Glutamatergic neuron (in vitro differentiated cells): ENCODE measurements at places on chromosomes 5 and 9. TPM values are rescaled to one million over a fixed set of nuclear protein-coding genes. Genes with fewer than 3 reads are reported as not detected.

CYSRT1 gene
- 2.1 TPM for total RNA-seq

GRCh38 chr5:107342371-107342770 is 328.4 kb downstream of the EFNA5 start:
- no peak for DNase-seq

DNA sequence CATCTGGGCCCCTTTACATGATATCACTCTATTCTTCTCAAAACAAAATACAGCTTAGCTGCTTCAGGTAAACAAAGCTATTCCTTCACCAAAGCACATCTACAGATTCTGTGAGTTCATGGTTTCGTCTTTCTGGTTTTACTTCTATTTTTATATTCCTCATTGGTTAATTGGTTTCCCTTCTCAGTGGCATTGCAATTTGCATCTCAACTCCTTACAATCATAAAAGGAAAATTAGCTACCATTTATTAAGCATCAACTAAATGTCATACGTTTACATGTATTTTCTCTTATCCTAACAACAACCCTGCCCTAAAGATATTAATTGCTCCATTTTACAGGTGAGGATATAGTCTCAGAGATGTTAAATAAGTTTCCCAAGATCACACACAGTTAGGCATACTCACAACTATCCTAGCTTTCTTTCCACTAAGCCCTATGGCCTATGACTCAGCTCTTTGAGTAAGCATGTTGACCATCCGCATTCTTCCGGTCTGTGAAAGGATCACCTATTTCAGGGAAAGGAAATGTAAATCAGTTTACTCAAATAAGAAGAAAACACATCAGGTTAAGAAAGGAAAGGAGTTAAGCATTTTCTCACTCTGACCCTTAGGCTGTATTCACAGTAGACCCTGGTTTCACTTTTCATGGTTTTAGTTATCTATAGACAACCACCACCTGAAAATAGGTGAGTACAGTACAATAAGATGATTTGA is 146.1 kb downstream of the CAAP1 start:
- no peak for DNase-seq

GRCh38 chr9:109653470-109653869 is 126.5 kb upstream of the PALM2AKAP2 start:
- DNase-seq, result no peak

DNA sequence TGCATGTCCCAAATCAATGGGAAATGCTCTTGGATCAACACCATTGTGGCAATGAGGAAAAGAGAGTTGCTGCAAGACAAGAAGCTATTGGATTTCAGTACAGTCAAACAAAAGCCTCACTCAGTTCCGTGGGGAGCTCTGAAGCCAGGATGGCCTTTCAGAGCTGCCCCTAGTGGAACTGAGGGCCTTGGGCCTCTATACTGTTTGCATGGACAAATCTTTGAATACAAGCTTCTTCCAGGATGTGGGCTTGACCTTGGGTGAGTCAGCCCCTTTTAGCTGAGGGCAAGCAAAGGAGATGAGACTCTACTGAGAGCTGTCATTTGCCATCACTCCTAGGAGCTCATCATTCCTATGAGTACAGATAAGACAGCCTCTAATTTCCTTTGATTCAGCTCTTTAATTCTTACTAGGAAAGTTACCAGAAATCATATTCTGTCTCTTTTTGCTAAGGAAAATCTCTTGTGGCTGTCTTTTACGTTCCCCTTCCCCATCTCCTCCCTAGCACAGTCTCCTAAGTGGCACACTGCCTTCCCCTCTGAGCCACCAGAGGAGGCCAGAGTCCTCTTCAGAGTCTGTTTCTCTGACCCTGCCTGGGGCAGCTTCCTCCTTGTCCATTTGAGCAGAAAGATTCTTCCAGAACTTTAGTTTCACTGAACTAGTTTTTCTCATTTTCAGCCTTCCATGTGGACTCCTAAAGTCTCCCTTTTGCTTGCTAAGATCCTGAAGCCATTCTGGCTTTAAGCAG is 168.8 kb upstream of the POC5 start:
- peak; percentile 27 for DNase-seq

GRCh38 chr9:108468364-108468763 is 387.4 kb downstream of the ACTL7B start:
- peak; percentile 71 for DNase-seq

PTPRD gene
- total RNA-seq, result 532 TPM
